ENCODE measurements at places on chromosomes 1 and 21.
A peak's percentile ranks its signal among the peaks of the same experiment; 100 is the strongest.

DNA sequence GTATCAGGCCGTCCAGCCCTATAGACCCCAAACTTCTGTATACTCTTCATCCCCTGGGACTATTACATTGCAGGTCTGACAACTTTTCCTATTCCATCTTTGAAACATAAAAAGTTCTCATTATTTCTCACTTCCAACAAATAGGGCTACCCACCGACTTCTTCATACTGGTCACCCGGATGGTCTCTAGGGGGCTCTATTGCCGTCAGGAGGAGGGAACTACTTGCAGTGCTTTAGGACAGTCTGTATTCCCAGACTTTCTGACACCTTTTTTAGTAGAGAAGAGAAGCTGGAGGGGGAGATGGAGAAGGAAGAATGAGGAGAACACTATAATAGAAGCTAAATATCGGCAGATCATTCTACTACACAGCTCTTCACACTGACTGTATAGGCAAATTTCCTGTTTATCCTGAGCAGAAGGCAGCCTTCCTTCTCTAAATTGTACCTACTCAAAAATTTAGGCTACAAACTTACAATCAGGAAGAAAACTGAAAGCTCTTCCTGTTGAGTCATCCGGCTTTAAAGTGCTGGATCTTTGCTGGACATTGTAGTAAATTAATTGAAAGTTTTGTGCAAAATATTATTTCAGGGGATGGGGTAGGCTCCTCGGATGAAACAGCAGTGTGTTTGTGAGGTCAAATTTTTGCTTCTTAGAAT, 54.6 kb downstream of the CDC7 start:
- peak; percentile 54 for DNase-seq

- no peak for DNase-seq
Observed at GRCh38 chr1:30305061-30305460, 418.3 kb downstream of the MATN1 start.

DNA sequence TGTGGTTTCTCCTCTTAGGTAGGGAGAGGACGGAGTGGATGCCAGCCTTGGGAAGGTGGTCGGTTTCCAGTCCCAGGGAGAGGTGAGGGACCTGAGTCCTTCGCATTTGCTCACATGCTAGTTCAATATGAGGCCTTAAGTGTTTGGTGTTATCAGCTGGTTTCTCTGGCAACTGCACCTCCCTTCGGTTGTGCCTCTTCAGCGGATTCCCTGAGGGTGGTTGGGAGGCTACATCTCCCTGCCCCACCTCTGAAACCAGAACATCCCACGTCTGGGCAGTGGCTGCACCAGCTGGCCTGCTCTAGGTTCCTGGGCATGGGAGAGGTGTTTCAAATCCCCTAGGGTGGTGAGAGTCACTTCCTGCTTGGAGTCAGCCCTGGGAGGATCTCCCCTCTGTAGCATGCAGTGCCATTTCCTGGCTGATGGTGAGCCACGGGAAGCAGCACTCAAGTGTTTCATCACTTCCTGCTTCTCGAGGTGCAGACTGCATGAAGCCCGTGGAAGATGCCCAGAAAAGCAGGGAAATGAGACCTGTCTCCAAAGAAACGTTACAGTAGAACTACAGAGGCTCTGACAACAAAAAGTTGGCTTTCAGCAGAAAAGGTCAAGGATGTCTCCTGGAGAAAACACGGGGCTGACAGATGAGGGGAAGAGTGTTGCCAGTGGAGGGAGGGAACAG, 4.5 kb downstream of the TMEM125 start:
- peak; percentile 98 for DNase-seq

DNA sequence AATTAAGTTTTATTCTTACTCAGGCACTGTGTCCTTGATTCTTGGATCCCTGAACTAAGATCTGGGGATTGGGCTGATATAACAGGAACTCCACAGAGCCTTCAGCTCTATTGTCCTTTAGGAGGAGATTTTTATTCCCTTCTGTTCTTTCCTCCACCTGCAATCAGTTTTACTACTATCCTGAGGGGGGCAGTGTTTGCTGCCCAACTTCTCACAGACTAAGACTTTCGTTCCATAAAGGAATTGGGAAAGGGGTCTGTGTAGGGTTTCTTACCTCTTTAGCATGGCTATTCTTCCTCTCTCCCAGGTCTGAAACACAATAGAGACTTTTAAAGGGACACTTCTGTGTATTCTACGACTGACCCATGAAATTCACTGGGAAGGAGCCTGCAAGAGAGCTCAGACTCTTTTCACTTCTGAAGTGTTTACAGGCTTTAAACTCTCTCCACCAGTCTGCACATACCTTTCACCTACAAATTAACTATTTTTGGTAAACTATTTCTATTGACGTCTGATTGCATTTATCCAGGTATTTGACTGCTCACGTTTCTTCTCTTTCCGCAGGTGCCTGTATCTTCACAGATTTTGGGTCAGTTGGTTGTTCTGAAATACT, 103.3 kb upstream of the DEPDC1 start:
- peak; percentile 9 for DNase-seq

- DNase-seq: no peak
Observed at GRCh38 chr1:5311147-5311546, 656.7 kb downstream of the AJAP1 start.

DNA sequence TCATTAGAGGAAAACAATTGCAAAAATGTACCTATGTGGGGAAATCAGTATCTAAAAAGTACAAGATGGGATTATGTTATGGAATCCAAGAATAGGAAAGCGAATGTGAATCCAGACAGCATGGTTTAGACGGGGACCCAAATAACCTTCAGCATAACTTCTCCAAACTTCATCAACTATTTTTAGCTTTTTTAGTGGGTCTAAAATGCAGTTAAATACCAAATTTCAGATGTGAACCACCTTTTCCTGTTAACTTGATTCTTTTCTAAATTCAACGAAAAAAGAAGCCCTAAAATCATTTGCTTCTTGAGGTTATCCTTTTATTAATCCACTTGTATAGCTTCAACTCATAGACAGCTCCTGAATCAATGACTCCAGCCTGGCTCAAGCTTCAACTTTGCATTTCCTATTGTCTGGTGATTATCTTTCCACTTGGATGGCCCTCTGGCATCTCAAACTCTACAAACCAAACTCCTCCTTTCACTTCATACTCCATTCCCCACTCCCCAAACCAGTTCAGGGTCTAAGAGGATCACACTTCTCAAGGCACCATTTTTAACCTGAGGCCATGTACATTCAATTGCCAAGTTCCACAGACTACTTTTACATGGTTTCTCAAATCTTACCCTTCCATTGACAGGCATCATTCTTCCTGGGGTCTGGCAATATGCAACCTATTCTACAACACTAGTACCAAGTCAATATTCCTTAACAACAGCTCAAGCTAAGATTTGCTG, 7.4 kb downstream of the ERRFI1 start:
- DNase-seq: no peak

Data from NCI-H226 (cell line).